HEK293T (cell line): ENCODE measurements at places on chromosomes 2 and 18.

DNA sequence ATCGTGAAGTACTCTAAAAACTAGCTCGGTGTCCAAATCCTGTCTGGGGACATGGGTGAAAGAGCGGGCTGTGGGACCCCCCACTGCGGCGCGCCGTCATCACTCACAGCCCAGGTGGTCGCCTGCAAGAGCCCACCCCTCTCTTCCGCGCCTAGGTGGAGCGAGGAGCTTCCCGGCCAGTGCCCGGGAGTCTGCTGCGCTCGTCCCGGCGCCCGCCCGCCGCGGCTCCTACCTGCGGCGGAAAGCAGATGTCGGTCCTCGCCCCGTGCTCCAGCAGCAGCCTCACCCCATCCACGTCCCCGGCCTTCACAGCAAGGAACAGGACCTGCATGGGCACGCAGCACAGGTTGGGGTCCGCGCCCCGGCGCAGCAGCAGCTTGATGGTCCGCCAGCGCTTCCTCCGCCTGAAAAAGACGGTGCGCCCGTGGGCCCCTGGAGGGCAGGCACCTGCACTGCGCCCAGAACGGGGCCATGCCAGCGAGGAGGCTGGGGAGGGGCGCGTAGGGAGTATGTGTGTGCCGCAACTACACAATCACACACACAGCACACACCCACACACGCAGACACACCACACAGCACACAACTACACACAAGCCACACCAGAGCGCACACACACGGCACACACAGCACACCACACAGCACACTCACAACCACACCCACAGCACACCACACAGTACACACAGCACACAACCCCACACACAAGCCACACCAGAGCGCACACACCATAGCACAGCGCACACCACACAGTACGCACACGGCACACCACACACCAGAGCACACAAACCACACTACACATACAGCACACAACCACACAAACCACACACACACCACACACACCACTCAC lies 37.4 kb downstream of the ANKMY1 start:
- no peak for DNase-seq

DNA sequence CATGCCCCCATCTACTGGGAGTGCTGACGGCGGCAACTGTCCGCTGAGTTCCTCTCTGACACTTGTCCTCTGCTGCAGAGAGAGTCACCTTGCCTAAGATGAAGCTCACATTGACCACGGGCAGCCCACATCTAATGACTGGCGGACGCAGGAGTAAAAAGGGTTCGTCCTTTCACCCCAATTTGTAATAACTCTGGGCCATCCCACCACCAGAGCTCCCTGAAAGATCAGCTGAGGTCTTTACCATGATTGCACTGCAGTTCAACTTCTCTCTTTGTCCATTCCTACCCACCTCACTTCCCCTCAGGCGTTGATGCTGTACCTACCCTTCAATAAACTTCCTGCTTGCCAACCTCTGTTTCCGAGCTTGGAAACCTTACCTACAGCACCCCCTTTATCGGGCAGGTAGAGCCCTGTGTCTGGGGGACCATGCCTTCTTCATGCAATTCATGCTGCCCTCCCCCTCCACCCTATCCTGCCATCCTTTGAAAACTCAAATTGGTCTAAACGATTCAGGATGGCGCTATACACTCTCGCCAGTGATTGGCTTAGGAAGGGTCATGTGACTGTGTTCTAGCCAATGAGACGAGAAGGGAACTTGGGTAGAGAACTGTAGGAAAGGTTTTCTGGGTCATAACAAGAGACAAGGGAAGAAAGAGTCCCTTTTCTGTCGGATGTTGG lies 10.3 kb upstream of the B3GNT2 start:
- DNase-seq = no peak

DNA sequence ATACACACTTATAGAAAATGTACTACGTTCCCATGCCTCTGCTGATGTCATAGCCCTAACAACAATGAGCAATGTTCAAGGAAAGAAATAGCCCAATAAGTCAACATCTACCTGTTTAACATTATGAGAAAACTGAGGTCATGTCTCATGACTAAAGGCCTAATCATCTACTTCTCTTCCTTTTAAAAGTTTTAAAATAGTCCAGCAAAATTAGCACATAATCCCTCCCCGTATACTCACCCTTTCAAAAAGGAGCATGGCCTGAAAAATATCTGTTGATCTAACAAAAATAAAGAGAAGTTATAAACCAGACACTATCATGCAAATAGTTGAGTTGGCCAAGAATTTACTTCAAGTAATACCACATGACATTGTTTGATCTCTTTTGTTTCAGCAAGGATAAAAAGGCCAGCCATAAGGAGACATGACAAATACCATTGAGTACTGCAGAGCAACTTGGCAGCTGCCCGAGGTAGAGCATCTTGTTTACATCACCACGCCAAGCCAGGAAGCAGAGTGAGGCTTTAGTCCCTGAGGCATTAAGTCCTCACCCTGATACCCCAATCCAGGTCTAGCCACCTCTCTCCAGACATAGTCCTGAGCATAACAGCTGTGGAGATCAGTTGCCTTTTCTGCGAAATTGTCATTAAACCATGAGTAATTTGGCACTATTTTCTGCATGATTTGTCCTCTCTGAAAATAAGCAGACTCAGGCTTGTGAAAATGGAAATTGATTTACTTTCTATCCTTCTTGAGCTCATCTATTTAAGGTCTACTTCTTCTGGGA lies 137.4 kb upstream of the ETAA1 start:
- no peak for DNase-seq

DNA sequence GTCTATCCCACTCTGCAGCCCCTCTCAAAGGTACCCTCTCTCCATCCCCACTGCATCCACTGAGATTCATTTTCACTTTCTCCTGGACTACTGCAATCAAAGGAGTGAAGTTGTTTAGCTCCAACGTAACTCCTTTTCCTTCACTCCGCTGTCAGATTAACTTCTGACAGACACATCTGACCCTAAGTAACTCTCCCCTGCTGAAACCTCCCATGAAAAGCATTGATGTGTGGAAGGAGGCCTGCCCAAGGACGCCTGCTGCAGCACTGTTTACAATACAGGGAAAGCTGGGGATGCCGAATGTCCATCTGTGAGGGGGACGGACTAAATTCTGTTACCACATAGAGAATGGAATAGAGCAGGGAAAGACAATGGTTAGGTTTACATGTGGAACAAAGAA lies 114.8 kb downstream of the TMEM163 start:
- DNase-seq = no peak

- no peak for DNase-seq
Observed at GRCh38 chr18:79847606-79848293, 50.0 kb downstream of the KCNG2 start.

GRCh38 chr18:22098563-22098989 lies 70.8 kb upstream of the GATA6 start:
- DNase-seq = no peak

- no peak for DNase-seq
Observed at GRCh38 chr2:61759718-61760117, 94.1 kb downstream of the FAM161A start.

DNA sequence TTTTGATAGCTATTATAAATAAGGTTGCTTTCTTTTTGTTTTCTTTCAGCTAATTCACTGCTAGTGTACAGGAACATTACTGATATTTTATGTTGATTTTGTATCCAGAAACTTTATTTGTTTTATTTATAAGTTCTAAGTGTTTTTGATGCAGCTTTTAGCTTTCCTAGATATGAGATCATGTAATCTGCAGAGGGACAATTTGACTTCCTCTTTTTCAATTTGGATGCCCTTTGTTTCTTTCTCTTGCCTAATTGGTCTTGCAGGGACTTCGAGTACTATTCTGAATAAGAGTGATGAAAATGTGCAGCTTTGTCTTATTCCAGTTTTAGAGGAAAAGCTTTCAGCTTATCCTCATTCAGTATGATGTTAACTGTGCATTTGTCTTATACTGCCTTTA lies 643.4 kb upstream of the CDH2 start:
- DNase-seq = no peak

DNA sequence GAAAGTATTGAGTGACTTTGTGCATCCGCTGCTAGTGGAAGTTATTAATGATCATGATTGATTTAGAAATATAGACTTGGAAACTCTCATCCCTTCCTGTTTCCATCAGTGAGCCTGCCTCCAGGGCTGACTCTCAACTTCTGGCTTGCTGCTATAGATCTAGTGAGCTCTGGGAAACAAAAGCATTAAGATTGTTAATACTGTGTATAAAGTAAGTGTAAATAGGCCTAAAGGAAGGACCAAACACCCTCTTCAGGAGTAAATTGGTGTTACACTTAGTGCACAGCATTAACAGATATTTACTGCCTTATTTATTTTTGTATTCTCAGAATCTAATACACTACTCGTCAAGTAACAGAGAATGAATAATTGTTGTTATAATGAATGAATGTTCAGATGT lies 285.6 kb downstream of the THSD7B start:
- DNase-seq = no peak

- no peak for DNase-seq
Observed at GRCh38 chr2:136901732-136902131, 136.4 kb downstream of the THSD7B start.

DNA sequence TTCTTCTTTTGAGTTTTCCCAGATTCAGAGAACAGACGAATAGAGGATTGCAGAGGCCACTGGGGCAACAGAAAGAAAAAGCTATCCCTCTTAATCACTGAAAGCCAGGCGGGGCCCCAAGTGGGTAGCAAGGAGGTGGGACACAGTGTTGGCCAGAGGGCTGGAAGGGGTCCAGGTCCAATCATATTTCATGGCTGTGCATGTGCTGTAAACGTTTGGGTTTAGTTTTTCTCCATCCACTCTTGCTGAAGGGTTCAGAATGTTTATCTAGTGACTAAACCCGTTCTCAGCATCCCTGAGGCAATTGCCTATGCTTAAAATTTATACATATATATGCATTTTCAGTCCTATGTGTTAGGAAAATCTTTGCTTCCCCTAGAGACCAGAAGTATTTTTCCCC lies 99.4 kb upstream of the EPHA4 start:
- DNase-seq = no peak

DNA sequence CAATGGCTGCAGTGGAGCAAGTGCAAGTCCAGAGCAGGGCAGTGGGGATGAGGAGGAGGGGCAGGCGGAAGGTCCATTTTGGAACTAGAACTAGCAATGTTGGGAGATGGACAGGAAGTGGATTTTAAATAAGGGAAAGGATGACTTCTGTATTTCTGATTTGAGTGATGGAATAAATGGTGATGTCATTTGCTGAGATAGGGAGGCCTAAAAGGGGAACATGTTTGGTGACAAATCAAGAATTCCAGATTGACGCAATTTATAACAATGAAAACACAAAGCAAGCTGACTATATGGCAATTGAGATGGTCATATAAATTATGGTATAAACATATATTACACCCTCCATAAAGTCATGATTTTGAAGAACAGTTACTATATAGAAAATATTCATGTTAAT lies 209.3 kb downstream of the SS18 start:
- no peak for DNase-seq

GRCh38 chr18:72783530-72783929 lies 84.3 kb downstream of the NETO1 start:
- DNase-seq = no peak

DNA sequence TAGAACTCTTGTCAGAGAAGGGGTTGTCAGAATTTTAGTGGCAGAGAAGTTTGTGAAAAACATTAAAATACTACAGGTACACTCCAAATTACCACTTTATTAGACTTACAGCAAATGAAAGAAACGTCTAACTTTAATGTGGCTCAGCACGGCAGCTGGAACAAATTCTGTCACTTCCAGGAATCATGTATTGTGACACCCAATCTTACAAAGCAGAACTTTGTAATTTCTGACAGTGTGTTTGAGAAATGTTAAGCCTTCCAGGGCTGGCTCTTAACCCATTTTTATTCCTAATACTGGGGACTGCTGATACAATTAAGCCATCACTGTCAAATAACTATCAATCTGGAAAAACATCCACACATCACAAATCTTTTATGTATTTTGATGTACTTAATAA lies 216.4 kb downstream of the ZNF385B start:
- no peak for DNase-seq

DNA sequence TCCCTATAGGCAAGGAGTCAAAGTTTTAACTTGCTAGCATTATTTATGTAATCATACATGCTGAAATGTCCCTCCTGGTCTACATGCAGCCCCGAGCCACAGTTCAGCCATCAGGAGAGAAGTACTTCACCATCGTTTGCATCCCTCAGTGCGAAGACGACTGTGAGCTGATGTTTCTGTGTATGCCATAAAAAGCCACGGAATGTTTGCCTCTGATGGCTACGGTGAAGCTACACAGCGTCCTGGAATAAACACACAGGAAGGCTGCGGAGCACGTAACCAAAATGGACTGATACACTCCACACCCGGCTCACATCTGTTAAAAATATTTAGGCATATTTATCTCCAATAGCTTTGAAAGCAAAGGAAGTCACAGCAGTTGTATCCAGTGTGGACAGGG lies 4.3 kb upstream of the SALL3 start:
- DNase-seq = no peak

GRCh38 chr2:111712940-111713515 lies 171.0 kb downstream of the ANAPC1 start:
- no peak for DNase-seq

DNA sequence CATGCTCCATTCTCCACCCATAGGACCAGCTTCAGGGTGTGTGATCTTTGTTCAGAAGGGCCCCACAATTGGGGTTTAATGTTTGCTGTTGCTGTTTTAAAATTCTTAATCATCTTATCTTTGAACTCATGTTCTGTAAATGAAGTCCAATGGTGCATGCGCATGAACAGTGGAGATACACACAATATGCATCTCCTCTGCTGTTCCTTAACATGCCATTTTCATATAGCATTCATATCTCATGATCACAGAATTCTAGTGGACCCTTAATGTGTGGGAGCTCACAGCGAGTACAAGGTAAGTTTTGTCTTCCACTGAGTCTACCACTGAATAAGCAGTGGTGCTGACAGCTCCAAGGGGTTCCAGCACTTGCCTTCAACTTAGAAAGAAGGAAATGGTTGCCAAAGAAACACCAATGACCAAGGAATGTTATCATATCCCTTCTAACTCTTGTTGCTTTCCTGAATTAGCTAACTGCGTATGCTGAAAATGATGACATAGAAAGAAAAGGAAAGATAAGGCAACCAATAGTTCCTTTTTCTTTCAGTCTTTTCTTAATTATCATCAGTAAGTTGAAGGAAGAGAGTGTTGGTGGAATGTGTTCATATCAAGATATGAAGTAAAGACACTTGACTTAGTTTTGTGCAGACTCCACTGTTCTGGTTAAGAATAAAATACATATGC lies 258.9 kb upstream of the FBXO11 start:
- DNase-seq = no peak

- DNase-seq = no peak
Observed at GRCh38 chr18:25595274-25596060, 243.5 kb upstream of the ZNF521 start.
